PC-9 (cell line): ENCODE measurements at places on chromosomes 11 and 22.

- H3K4me1 ChIP-seq = no peaks in the 10 kb centered on the region
- peaks cover 35% of the 10 kb centered on the region for H3K27me3 ChIP-seq
- H3K27ac ChIP-seq = no peak overlapping the region
- no peak overlapping the region for H3K4me3 ChIP-seq
- H3K36me3 ChIP-seq = no peaks in the 10 kb centered on the region
Observed at GRCh38 chr22:22547692-22548300, 11.3 kb downstream of the PRAME start.

GRCh38 chr11:90449606-90450005, 226.8 kb upstream of the CHORDC1 start:
- H3K4me3 ChIP-seq = no peak overlapping the region
- no peaks in the 10 kb centered on the region for H3K4me1 ChIP-seq
- DNase-seq = no peak
- no peaks in the 10 kb centered on the region for H3K27me3 ChIP-seq
- H3K36me3 ChIP-seq = no peaks in the 10 kb centered on the region
- no peak overlapping the region for H3K27ac ChIP-seq

DNA sequence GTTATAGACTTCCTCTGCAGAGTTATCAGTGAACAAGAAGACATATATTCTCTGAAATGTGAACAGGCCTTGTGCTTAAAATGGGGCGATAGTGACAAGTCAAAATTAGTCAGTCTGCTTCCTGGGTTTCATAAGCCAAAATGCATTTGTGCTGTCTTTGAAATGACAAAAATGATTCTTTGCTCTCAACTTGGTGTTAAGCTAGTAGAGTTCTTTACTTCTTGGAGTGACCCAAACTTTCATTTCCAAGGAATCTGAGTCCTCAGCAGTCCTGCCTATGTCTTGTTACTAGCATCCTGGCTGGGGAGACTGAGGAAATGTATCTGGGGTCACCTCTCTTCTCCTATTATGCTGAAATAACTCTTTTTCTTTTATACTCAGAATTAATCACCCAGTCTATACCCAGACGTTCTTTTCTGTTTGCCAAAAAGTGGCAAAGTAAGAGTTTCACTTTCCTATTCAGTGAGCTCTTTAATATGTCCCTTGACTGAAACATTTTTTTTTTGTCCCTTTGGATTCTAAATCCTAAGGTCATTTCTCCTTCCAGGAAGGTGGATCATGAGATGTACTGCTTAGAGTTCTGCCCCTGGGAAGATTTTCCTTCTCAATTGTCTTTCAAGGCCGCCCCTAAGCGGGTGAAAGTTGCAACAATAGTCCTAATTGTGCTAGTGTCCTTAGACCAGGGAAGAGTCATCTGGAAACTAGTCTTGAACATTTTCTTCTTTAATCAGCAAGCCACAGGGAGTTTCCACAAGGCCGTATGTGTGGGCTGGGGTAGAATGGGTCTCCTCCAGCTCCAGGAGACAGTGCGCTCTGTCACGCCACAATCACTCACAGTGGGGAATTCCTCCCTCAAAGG, 53.0 kb upstream of the RDX start:
- DNase-seq = no peak
- H3K27me3 ChIP-seq = no peaks in the 10 kb centered on the region
- no peak overlapping the region for H3K4me3 ChIP-seq

- H3K36me3 ChIP-seq = no peaks in the 10 kb centered on the region
- H3K27ac ChIP-seq = no peak within 1 kb of the TSS
- no peaks in the 10 kb centered on the region for H3K4me1 ChIP-seq
- no peak within 1 kb of the TSS; the same call in 1 of the 2 replicates for H3K4me3 ChIP-seq
- DNase-seq = no peak
- H3K27me3 ChIP-seq = peaks cover 20% of the 10 kb centered on the region
Observed at GRCh38 chr22:29719899-29720645, at the start of gene CABP7. TSS of gene CABP7 (plus strand) at chr22:29720003. CDS start at chr22:29720425, 422 bp downstream.

- DNase-seq = no peak
- no peak overlapping the region for H3K27ac ChIP-seq
- no peaks in the 10 kb centered on the region for H3K27me3 ChIP-seq
- no peaks in the 10 kb centered on the region for H3K4me1 ChIP-seq
- H3K36me3 ChIP-seq = no peaks in the 10 kb centered on the region
- H3K4me3 ChIP-seq = no peak overlapping the region
Observed at GRCh38 chr11:74307434-74307833, 4.0 kb downstream of the P4HA3 start.

DNA sequence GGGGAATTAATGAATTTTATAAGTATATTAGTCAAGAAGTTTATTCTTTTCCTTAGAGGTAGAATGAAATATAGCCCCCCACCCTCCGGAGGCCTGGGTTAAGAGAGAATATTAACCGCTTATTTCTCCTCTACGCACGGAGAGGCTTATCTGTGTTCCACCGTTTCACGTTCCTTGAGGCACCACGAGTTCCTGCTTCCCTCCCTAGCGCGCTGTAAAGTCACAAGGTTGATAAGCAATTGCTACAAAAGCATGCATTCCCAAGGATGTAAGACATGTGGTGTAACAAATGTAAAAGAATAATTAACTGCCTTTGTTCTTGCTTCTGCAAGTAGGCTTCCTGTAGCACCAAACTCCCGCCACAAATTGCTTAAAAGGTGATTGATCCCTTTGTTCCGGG, 1.5 kb upstream of the ANKRD42 start:
- peaks cover 23% of the 10 kb centered on the region for H3K36me3 ChIP-seq
- H3K27ac ChIP-seq = no peak overlapping the region
- no peak for DNase-seq
- H3K4me3 ChIP-seq = peak overlapping the region; percentile 72

DNA sequence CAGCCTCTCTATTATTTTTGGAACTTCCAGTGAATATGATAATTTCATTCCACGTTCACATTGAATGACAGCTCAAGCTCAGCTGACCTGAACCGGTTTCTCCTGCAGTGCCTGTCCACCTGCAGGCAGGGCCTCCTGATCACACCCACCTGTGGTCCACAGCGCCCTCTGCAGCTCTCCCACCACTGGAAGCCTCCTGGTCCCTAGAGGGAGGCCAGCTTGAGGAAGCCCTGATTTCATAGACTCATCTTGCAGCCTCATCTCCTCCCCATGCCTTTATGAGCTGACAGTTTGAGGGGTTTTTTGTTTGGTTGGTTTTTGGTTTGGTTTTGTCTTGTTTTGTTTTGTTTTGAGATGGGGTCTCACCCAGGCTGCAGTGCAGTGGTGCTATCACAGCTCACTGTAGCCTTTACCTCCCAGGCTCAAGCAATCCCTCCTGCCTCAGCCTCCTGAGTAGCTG, 29.9 kb upstream of the MALAT1 start:
- H3K27ac ChIP-seq = no peak overlapping the region
- H3K4me1 ChIP-seq = peaks cover 48% of the 10 kb centered on the region
- H3K36me3 ChIP-seq = no peaks in the 10 kb centered on the region
- peak; percentile 91 for DNase-seq
- no peaks in the 10 kb centered on the region for H3K27me3 ChIP-seq

DNA sequence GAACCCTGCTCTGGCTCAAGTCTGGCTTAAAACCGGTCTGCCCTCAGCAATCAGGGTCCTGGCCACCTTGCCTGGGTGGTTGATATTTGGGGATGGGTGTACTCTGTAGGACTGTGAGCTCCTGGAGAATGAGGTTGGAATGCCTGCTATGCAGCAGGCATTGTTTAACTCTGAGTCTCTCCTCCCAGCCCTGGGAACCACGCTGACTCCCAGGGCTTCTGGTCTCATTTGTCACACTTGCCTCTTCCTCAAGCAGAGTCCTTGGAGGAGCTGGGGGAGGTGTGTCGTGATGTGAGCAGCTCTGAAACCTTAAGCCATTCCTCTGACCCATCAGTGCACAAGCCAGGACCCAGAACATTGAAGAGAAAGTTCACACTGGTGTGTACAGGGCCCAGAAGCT, 340.1 kb downstream of the MN1 start:
- peaks cover 46% of the 10 kb centered on the region for H3K4me1 ChIP-seq
- H3K27me3 ChIP-seq = no peaks in the 10 kb centered on the region
- H3K4me3 ChIP-seq = no peak overlapping the region
- DNase-seq = peak; percentile 97
- H3K36me3 ChIP-seq = no peaks in the 10 kb centered on the region
- peak overlapping the region; percentile 90 for H3K27ac ChIP-seq
